ENCODE measurements at places on chromosomes 2 and 18. TPM values are rescaled to one million over a fixed set of nuclear protein-coding genes. Genes with fewer than 3 reads are reported as not detected.

ICOS gene
- not detected for polyA plus RNA-seq

SP9 gene
- polyA plus RNA-seq: not detected

SERPINB2 gene
- polyA plus RNA-seq: 9.8 TPM

ANKRD62 gene
- not detected for polyA plus RNA-seq

LONRF2 gene
- polyA plus RNA-seq: 2.4 TPM

CFAP53 gene
- 1.6 TPM for polyA plus RNA-seq

HDLBP gene
- polyA plus RNA-seq: 263 TPM

RAPH1 gene
- 6.5 TPM for polyA plus RNA-seq

DNA sequence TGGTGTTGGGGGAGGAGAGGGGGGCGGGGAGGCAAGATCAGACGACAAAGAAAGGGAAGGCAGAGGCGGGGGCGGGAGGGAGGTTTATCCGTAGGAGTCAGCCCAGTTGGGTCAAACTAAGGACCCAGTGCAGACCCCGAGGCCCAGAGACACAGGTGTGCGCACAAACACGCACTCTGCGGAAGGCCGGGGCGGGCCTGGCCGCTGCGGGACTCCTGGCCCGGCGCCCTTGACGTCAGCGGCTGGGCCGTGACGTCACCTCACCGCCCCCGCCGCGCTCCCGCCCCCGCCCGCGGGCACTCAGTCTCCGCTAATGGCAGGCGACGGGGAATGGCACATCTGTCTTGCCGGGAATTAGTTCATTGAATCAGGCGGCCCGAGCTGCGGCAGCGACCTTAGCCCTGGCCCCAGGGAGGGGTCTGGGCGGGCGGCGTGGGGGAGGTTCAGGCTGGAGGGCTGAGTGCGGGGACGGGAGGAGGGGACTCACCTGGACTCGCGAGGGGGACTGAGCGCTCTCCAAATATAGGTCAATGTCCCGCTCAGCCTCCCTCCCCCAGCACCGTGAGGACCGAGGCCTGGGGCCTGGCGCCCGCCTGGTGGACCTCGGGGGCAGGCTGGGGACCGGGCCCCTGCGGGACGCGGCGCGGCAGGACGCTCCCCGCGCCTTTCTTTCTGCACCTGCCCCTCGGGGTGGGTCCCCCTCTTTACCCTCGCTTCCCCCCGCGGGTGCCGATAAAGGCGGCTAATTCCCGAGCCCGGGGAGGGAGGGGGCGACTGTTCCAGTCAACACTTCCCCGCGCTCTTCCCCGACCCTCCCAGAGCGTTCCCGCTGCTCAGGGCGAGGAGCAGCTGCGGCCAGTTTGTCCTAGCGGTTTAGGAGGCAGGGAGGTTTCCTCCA, 15.5 kb upstream of the ECEL1 start:
- DNase-seq: peak; percentile 90
- no peaks in the 10 kb centered on the region for H3K36me3 ChIP-seq
- H3K4me1 ChIP-seq: no peaks in the 10 kb centered on the region
- peaks cover 23% of the 10 kb centered on the region for H3K27me3 ChIP-seq

- no peak for DNase-seq
- no peaks in the 10 kb centered on the region for H3K27me3 ChIP-seq
- H3K27ac ChIP-seq: no peak overlapping the region
- peaks cover 12% of the 10 kb centered on the region for H3K4me1 ChIP-seq
These were observed 46.3 kb downstream of the TANK start for GRCh38 chr2:161206471-161207032.

DNA sequence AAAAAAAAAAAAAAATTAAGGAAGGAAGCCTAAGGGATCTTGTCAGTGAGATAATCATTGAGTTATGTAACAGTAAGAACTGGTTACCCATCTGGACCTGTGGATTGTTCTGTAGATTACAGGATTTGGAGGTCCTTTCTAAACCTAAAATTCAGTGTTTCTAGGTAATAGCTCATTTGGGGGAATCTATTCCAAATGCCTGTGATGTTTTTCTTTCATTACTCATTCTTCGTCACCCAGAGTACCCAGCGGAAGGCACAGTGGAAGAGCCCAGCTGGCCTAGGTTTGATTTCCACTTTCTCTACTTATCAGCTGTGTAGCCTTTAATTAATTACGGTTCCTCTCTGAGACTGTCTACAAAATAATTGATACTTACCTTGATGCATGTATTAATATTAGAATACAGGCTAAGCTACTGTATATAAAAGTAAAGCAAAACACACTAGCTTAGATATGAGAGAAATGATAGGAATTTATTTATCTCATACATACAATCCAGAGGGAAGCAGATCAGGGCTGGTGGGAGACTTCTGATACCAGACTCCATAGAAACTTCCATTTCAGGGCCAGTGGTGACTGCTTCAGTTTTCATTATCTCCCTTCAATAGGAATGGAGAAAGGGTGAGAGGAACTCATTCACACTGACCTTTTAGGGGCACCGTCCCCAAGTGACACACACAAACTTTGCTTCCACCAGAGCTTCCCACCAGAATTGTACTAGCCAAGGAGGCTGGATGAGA, 115.8 kb upstream of the NOSTRIN start:
- H3K4me1 ChIP-seq: peaks cover 21% of the 10 kb centered on the region
- H3K36me3 ChIP-seq: no peaks in the 10 kb centered on the region
- H3K27me3 ChIP-seq: no peaks in the 10 kb centered on the region
- H3K27ac ChIP-seq: peak overlapping the region; percentile 24
- no peak for DNase-seq
- H3K4me3 ChIP-seq: no peak overlapping the region

GRCh38 chr2:228526687-228527086, 345.2 kb upstream of the SPHKAP start:
- H3K36me3 ChIP-seq: no peaks in the 10 kb centered on the region
- no peaks in the 10 kb centered on the region for H3K27me3 ChIP-seq
- no peak overlapping the region for H3K27ac ChIP-seq
- no peak for DNase-seq

DNA sequence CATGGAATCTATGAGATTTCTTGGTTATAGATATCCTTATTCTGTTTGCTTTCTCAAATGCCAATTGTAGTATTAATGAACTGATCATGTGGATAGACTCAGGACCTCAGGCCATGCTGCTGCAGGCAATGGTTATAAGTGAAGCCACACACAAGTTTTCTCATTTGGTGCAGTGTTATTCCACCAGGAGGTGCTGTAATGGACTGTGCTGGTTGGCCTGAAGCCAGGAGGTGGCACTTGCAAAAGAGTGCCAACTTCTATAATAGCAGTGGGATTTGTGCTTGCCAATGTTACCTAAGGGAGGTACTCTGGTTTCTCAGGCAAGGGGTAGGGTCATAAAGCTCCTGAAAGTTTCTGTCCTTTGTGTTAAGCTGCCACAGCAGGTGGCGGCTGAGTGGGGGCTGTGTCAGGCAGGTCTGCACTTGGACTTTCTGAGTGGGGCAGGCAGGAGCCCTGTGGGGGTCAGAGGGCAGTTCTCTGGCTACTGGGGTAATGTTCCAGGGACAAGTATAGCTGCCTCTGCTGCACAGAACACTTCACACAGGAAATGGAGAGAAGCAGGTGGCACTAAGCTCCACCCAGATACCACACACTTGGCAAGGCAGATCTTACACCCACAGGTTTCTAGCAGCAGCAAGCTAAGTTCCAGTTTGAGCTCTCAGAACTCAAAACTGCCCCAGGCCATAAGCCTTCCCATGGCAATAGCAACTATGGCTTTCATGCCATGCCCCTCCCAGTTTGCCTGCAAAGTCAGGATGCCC, 352.6 kb upstream of the CWC22 start:
- H3K4me1 ChIP-seq: no peaks in the 10 kb centered on the region
- no peak overlapping the region for H3K27ac ChIP-seq
- DNase-seq: no peak
- no peaks in the 10 kb centered on the region for H3K27me3 ChIP-seq

DNA sequence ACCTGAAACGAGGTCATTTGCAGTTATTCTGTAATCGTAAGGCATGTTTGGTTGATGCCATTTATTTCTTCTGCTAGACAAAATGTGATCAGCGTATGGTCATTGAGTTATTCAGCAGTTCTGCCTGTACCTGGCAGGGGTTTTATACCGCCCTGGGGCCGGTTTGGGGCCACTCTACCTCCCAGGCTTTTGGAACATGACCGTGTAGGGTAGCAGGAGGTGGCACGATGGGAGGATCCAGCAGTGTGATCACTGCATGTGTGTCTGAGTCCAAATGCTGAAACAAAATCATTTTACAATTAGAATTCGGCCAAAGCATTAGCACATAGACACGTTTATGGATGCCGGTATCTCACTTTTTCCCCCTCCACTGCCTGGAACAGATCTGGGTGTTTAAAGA, 26.7 kb downstream of the LPIN1 start:
- no peaks in the 10 kb centered on the region for H3K27me3 ChIP-seq
- no peak for DNase-seq
- peaks cover 85% of the 10 kb centered on the region for H3K36me3 ChIP-seq
- no peak overlapping the region for H3K4me3 ChIP-seq
- peaks cover 18% of the 10 kb centered on the region for H3K4me1 ChIP-seq

DNA sequence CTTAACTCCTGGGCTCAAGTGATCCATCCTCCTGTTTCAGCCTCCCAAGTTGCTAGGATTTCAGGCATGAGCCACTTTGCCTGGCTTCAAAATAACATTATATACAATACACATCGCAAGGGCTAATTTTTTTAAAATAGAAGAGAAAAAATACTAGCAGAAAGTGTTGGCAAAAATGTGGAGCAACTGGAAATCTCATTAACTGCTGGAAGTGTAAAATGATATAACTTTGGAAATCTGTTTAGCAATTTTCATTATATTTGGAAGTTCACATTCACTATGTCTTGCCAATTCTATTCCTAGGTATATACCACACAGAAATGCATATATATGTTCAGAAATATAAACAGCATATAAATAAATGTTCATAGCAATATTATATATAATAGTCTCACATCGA, 55.1 kb upstream of the ZBTB14 start:
- H3K27me3 ChIP-seq: no peaks in the 10 kb centered on the region
- H3K36me3 ChIP-seq: no peaks in the 10 kb centered on the region
- H3K27ac ChIP-seq: no peak overlapping the region
- no peak for DNase-seq
- H3K4me1 ChIP-seq: no peaks in the 10 kb centered on the region

DNA sequence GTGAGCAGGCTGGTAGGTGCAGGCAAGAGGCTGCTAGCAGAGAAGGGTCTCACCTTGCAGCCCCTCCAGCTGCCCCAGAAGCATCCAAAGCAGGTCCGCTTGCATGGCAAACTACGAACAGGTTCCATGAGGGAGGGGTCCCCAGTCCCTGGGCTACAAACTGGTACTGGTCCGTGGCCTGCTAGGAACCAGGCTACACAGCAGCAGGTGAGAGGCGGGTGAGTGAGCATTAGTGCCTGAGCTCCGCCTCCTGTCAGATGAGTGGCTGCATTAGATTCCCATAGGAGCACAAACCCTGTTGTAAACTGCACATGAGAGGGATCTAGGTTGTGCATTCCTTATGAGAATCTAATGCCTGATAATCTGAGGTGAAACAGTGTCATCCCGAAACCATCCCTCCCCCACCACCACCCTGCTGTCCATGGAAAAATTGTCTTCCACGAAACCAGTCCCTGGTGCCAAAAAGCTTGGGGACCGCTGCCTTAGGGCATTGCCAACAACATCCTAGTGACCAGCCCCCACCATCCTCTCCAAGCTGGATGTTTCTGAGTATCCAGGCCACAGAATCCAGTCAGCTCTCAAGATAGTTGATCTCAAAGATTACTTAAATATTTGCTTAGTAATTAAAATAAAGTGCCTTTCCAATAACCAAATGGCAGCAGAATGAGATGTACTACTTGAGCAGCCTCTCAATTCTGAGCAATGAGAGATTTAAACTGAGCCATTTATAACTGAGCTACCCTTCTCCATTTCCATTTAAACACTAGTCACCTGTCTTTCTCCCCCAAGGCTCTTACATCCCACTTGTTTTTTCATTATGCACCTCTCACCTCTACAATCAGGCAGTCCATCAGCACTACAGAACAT, 32.4 kb downstream of the LRP2 start:
- no peaks in the 10 kb centered on the region for H3K27me3 ChIP-seq
- H3K4me3 ChIP-seq: no peak overlapping the region
- no peak overlapping the region for H3K27ac ChIP-seq
- H3K4me1 ChIP-seq: no peaks in the 10 kb centered on the region

- no peaks in the 10 kb centered on the region for H3K27me3 ChIP-seq
- no peaks in the 10 kb centered on the region for H3K36me3 ChIP-seq
- H3K4me1 ChIP-seq: peaks cover 13% of the 10 kb centered on the region
- H3K4me3 ChIP-seq: no peak overlapping the region
- no peak overlapping the region for H3K27ac ChIP-seq
- DNase-seq: no peak
These were observed 123.8 kb downstream of the CAPN13 start for GRCh38 chr2:30683236-30683956.

DNA sequence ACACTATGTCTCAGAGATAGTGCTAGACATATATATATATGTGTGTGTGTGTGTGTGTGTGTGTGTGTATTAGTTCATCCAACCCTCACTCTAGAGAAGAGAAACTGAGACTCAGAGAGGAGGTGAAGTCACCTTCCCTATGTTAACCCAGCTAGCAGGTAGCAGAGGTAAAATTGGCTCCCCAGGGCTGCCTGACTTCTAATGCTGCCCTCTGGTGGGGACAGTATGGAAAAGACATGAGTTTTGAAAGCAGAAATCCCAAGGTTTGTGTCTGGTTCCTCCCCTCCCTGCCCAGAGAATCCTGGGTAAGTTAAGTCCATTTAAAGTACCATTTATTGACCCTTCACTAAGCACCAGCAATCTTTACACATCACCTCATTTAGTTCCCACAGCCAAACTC, 137.7 kb downstream of the THNSL2 start:
- DNase-seq: peak; percentile 43
- H3K4me3 ChIP-seq: no peak overlapping the region
- H3K27me3 ChIP-seq: no peaks in the 10 kb centered on the region
- H3K36me3 ChIP-seq: no peaks in the 10 kb centered on the region

- no peaks in the 10 kb centered on the region for H3K27me3 ChIP-seq
- H3K27ac ChIP-seq: peak overlapping the region; percentile 67
- peaks cover 8% of the 10 kb centered on the region for H3K4me1 ChIP-seq
- peak overlapping the region; percentile 84 for H3K4me3 ChIP-seq
These were observed 1.3 kb downstream of the INPP4A start for GRCh38 chr2:98445683-98446581.

- no peak overlapping the region for H3K4me3 ChIP-seq
- peaks cover 16% of the 10 kb centered on the region for H3K36me3 ChIP-seq
- peak overlapping the region; percentile 90 for H3K27ac ChIP-seq
- H3K4me1 ChIP-seq: peaks cover 17% of the 10 kb centered on the region
- DNase-seq: no peak
These were observed 46.3 kb downstream of the ZC3H6 start for GRCh38 chr2:112321375-112322320.

- H3K27me3 ChIP-seq: no peaks in the 10 kb centered on the region
- no peak overlapping the region for H3K27ac ChIP-seq
These were observed 37.9 kb upstream of the ZCCHC2 start for GRCh38 chr18:62484941-62485340.

- H3K27ac ChIP-seq: no peak overlapping the region
- no peaks in the 10 kb centered on the region for H3K4me1 ChIP-seq
- no peaks in the 10 kb centered on the region for H3K27me3 ChIP-seq
- no peak for DNase-seq
- H3K4me3 ChIP-seq: no peak overlapping the region
- no peaks in the 10 kb centered on the region for H3K36me3 ChIP-seq
These were observed 4.6 kb upstream of the FMNL2 start for GRCh38 chr2:152330235-152330866.
